ENCODE measurements at places on chromosomes 5 and 9. TPM values are rescaled to one million over a fixed set of nuclear protein-coding genes. Genes with fewer than 3 reads are reported as not detected.

SPOCK1 gene
- total RNA-seq: 37.9 TPM

SPATA31A3 gene
- total RNA-seq: not detected

CD180 gene
- total RNA-seq: not detected

- no peak for DNase-seq
These were observed 2.0 kb upstream of the AKNA start for GRCh38 chr9:114389612-114390368.

- DNase-seq: no peak
These were observed 65.5 kb upstream of the GLRX start for GRCh38 chr5:95887977-95888376.

- DNase-seq: no peak
These were observed 139.7 kb downstream of the OR2K2 start for GRCh38 chr9:111190347-111190746.

- DNase-seq: peak; percentile 3
These were observed 30.6 kb upstream of the IL33 start for GRCh38 chr9:6184749-6185645.

Measured in RPMI7951 (cell line).